IMR-90 (cell line): ENCODE measurements at places on chromosomes 3 and 15. TPM values are rescaled to one million over a fixed set of nuclear protein-coding genes. Genes with fewer than 3 reads are reported as not detected.

Gene NPAP1
- total RNA-seq = not detected in 2 replicates

Gene CP
- 0.28 TPM in 1 of 2 replicates, not detected in the other for total RNA-seq

Gene GP5
- under 0.01 TPM in 2 replicates for total RNA-seq

Gene CADPS
- not detected in 2 replicates for total RNA-seq

Gene GHRL
- not detected in 2 replicates for total RNA-seq
